ENCODE measurements at places on chromosomes 2 and 18.

GRCh38 chr2:40281021-40281940 is 170.6 kb downstream of the SLC8A1 start:
- peak; percentile 89 for DNase-seq

DNA sequence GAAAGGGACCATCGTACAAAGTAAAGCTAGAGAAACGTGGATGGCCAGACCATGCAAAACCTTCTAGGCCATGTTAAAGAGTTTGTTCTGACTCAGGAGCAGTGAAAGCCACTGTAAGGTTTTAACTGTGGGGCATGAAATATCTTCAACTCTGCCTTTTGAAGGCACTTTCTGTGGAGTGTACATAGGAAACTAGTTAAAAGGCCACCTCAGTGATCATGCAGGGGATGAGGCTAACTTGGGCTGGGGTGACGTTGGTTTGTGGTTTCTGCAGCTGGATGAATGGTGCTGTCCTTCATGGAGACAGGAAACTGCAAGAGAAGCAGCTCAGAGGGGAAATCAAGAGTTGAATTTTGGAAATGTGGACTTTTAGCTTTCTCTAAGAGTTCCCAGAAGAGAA is 190.7 kb downstream of the CDCA7 start:
- DNase-seq: no peak

DNA sequence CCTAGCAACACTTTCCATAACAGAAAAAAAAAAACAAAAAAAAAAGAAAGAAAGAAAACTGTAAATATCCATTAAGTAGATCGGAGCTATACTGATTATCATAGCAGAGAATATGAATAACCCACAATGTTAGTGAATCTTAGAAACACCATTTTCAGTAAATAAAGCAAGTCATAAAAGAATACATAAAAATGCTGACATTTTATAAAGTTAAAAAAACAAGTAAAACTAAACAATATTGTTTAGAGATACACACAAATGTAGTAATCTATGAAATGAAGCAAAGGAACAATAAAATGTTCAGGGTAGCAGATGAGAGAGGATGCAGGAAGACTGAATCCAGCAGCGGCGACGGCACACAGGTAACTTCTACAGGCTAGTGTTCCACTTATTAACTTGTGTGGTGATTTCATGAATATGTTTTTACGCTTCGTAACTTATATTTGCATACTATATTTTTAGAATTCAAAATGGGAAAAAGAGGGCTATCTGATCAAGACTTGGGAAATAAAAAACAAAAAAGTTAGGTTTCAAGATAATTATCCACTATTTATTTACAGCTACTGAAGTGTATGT is 4.8 kb downstream of the ROCK2 start:
- no peak for DNase-seq

- DNase-seq: no peak
Observed at GRCh38 chr2:219026946-219027345, 14.4 kb downstream of the CFAP65 start.

Measured in bronchial epithelial cell (primary cell).